ENCODE measurements at places on chromosomes 12 and 14. TPM values are rescaled to one million over a fixed set of nuclear protein-coding genes. Genes with fewer than 3 reads are reported as not detected.

- DNase-seq = peak; percentile 71
Measured at GRCh38 chr12:26651566-26652188, 181.3 kb downstream of the ITPR2 start.

DNA sequence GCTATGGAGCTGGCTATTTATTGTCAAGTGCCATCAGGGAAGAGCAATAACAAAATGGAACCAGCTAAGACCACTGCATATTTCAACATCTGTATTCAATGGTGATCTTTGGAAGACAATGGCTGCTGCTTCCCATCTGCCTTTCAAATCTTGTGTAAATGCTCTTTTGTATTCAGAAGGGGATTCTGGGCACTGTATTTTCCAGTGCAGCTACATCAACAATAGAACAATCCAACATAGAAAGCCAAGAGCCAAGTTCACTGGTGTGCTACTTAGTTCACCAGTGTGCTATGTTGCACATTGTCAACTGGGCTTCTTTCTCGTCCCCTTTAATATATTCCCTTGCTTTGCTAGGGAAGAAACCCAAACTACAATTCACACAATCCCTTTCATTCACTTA lies 128.8 kb upstream of the OR4E1 start:
- no peak for DNase-seq

GRCh38 chr12:121114806-121115205 lies 17.9 kb upstream of the P2RX7 start:
- no peak for DNase-seq

- peak; percentile 82 for DNase-seq
Measured at GRCh38 chr12:25694072-25694471, 141.0 kb upstream of the LMNTD1 start.

DNA sequence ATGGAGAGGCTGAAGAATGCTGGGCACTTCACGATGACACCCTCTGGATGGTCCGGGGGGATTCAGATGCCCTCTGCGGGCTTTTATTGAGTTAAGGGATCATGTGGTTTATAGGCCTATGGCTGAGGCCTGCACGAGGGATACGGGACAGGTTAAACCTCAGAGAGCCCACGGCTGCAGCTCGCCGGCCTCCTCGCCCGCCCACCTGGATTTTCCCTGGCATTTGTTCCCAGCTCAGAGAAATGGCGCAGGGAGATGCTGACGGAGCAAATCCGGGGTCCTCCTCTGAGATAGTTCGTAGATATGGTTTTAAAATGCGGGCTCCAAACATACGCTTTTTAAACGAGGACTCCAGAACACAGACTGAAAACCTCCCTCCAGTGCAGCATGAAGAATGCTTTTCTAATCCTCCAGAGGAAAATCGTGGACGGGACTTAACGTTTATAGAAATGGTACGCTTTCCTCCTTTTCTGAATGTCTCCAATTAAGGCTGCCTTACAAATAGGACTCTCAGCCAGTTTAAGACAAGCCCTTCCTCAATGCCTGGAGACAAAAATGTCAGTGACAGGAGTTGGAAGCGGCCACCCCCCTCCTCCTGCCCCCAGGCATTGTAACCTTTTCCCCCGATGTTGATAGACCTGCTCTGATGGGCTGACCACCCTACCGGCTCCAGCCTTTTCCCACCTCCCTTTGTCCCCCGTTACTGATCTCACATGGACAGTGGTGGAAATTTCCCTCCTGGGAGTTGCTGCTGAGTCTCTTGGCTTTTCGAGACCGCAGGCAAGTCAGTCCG lies 16.6 kb downstream of the CCND2 start:
- no peak for DNase-seq

- no peak for DNase-seq
Measured at GRCh38 chr12:29983851-29984250, 200.1 kb upstream of the TMTC1 start.

GRCh38 chr14:69260190-69260860 lies 367 bp downstream of the GALNT16 start:
- peak; percentile 39 for DNase-seq

- DNase-seq = peak; percentile 19
Measured at GRCh38 chr14:28461389-28461788, 305.2 kb upstream of the FOXG1 start.

- DNase-seq = no peak
Measured at GRCh38 chr12:107654873-107655272, 30.7 kb upstream of the PWP1 start.

GRCh38 chr12:70365648-70366518 lies at the start of gene KCNMB4:
Gene KCNMB4 (plus strand): TSS chr12:70366290. CDS start chr12:70366735, 445 bp downstream.
- peak; percentile 70 for DNase-seq

DNA sequence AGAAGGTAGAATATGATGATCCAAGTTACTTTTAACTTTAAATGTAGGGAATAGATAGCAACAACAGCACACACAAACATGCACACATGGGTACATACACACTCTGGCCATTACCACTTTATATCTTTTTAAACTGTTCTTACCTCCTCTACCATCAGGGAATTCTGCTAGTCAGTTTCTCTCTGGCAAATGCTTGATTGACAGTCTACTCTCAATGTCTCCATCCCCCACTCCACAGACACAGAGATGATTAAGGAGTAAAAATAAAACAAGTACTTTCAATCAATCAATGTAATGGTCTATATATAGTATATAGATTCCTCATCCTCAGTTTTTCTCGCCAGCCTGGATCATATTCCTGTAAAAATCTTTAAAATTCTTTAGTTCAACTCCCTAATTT lies 16.1 kb upstream of the STRN3 start:
- DNase-seq = no peak

DNA sequence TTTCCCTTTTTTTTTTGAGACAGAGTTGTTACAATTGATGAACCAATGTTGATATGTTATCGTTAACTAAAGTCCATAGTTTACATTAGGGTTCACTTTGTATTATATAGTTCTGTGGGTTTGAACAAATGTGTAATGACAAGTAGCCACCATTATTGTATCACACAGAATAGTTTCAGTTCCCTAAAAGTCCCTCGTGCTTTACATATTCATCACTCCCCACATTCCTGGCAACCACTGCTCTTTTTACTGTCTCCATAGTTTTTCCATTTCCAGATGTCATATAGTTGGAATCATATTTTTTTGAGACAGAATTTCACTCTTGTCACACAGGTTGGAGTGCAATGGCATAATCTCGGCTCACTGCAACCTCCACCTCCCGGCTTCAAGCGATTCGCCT lies 12.5 kb downstream of the HSD17B6 start:
- DNase-seq = no peak

GRCh38 chr14:34119107-34119858 lies 168.4 kb upstream of the EGLN3 start:
- no peak for DNase-seq

- no peak for DNase-seq
Measured at GRCh38 chr12:72543777-72544467, 271.8 kb downstream of the TRHDE start.

GRCh38 chr12:53355121-53355520 lies 19.0 kb upstream of the SP7 start:
- DNase-seq = no peak

- DNase-seq = no peak
Measured at GRCh38 chr12:106235770-106236169, 12.1 kb downstream of the CKAP4 start.

DNA sequence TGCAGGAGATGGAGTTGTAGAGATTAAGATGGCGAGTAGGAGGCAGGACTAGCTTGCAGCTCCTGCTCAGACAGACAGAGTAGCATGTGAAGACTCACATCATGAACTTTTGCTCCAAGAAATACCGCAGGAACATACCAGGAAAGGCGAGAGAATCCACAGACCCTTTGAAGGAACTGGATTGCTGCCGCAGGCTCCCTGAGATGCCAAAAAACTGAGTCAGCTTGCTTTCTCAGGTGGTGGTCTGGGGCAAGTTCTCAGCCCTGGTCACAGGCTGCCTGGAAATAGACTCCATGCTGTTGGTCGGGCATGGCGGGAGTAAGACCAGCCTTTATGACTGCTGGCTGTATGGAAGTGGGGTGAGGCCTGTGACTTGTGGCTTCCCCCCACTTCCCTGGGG lies 163.6 kb upstream of the NAV3 start:
- peak; percentile 92 for DNase-seq

GRCh38 chr12:20482491-20483054 lies 114.2 kb downstream of the PDE3A start:
- DNase-seq = no peak

GRCh38 chr12:120453060-120453750 lies 7.0 kb downstream of the GATC start:
- no peak for DNase-seq

DNA sequence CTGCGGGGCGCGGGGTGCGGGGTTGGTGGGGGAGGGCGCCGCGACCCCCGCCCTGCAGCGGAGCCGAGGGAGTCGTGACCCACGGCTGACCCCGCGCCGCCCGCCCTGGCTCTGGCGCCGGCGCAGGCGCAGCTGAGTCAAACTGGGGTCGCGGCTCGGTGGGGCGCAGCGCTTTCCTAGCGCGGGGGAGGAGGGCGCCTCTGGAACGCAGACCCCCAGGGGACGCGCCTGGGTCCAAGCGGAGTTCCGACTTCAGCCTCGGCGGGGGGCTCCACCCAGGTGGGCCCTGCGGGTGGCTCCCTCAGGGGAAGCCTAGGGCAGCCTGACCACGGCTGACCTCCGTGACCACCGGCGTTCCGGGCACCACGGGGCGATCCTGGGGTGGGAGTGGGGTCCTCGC lies 467 bp upstream of the ANHX start:
- DNase-seq = no peak

- DNase-seq = no peak
Measured at GRCh38 chr12:91109581-91110310, 1.5 kb downstream of the LUM start.

- peak; percentile 88 for DNase-seq
Measured at GRCh38 chr14:99575043-99576023, 28.7 kb downstream of the CCDC85C start.

GRCh38 chr12:32471591-32472001 lies 72.2 kb downstream of the FGD4 start:
- no peak for DNase-seq

DNA sequence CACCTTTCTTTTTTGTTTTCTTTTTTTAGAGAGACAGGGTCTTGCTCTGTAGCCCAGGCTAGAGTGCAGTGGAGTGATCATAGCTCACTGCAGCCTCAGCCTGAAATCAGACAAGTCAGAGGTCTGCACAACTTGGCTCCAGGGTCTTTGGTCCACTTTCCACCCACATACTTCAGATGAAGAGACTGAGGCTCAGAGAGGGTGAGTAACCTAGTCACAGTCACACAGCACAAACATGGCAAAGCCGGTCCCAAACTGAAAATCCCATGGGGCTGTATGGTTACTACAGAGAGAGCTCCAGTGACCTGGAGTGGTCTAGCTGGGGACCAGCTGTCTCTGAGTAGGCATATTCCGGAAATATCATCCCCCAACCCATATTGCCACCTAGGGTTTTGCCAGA lies 19.2 kb downstream of the LHX5 start:
- no peak for DNase-seq

- no peak for DNase-seq
Measured at GRCh38 chr14:78798757-78799156, 628.6 kb downstream of the NRXN3 start.

DNA sequence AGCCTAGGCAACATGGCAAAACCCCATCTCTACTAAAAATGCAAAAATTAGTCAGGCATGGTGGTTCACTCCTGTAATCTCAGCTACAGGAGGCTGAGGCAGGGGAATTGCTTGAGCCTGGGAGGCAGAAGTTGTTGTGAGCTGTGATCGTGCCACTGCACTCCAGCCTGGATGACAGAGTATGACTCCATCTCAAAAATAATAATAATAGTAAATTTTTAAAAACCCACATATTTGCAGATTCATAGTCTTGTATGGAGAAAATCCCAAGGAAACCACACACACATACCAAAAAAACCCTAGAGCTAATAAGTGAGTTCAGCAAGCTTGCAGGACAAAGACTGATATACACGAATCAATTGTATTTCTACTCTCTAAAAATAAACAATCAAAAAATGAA lies 19.0 kb upstream of the MTHFD1 start:
- DNase-seq = no peak

GRCh38 chr12:10735428-10735827 lies 12.3 kb upstream of the YBX3 start:
- no peak for DNase-seq

The HOXC5 gene
- total RNA-seq = 1.9 TPM

The NTF3 gene
- 12.7 TPM for total RNA-seq

The HCAR3 gene
- not detected for total RNA-seq

The PSEN1 gene
- total RNA-seq = 27.2 TPM

The NINJ2 gene
- total RNA-seq = not detected

The SLC6A15 gene
- 12.5 TPM for total RNA-seq

The OR10G3 gene
- not detected for total RNA-seq

All from Daoy (cell line).